ENCODE measurements at places on chromosomes 7 and 10.

DNA sequence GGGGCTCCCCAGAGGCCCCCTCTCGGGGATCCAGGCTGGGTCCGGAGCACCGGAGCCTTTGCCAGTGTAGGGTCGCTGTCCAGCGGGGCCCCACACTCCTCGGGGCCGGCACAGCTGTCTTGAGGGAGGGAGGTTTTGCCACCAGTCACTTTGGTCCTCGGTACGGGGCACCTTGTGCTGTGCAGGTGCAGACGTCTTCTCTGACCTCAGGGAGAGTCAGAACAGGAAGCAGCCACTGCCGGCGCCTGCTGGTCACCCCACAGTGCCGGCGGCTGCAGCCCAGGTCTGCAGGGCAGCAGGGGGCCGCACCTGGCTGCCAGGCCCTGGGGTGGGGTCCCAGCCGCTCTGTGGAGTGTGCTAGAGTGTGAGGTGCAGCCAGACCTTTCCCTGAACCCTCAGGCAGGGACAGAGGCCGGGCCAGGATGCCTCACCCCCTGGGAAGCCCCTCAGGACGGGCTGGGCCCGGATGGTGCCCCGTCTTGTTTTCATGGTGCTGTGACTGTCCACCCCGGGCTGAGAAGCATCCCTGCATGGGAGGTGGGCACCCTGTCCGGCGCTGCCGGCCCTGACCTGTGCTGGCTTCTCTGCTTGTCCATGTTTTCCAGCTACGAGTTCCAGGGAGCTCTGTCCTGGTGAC is 8.2 kb downstream of the MAFK start:
- DNase-seq: no peak

DNA sequence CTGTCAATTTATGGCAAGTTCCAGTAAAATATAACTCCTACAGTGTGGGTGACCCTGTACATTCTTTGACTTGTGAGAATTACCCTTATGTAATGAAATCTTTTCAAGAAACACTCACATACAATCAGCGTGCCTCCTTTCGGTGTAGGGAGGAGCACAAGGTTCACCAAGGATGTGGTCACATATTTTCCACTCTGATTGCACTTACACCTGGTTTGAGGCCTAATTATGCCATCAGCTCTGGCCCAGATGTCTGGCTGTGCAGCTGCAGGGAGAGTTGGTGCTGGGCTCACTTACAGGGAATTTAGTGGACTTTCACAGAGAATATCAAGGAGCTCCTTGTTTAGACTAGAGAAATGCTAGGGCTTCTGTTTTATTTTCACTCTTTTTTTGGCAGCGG is 146.0 kb upstream of the STEAP4 start:
- DNase-seq: no peak

DNA sequence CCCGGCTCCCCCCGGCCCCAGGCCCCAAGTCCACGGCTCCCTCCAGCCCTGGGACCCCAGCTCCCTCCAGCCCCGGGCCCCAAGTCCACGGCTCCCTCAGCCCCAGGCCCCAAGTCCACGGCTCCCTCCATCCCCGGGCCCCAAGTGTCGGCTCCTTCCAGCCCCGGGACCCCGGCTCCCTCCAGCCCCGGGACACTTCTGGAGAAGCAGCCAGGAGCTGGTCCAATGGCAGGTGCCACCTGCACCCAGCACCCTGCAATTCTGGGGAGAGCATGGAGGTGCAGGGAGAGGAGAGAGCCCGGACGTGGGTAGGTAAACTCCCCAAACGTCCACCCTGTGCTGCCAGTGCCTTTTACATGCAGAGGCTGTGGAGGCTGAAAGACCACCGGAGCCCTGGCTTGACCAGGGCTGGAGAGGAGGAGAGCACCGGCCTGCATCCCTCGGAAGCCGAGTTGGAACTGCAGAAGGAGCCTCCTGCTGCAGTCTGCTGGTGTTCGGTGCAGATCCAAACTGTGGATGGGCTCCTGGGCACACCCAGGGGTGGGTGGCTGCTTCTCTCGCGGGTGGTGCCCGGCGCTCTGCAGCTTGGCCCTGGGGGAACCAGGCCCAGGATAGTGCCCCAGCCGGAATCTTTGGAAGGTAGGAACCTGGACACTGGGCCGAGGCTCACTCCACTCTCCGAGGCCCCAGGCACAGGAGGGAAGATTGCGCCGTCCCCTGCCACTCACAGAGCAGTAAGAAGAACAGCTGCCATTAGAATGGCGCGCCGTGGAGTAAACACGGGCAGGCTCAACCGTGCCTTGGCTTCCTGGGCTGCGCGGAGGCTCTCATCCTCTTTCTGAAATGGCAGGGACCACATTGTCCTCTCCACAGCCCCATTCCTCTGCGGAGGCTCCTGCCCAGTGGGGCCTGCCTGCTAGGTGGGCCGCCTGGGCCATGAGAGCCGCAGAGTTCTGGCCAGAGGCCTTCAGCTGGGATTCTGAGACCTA is 14.7 kb downstream of the SHH start:
- no peak for DNase-seq

- no peak for DNase-seq
These were observed 718.9 kb downstream of the CCSER2 start for GRCh38 chr10:85047170-85047834.

GRCh38 chr10:14779001-14779651 is 4.4 kb upstream of the FAM107B start:
- DNase-seq: no peak

- DNase-seq: no peak
These were observed 509.7 kb upstream of the PODXL start for GRCh38 chr7:132065989-132066603.

DNA sequence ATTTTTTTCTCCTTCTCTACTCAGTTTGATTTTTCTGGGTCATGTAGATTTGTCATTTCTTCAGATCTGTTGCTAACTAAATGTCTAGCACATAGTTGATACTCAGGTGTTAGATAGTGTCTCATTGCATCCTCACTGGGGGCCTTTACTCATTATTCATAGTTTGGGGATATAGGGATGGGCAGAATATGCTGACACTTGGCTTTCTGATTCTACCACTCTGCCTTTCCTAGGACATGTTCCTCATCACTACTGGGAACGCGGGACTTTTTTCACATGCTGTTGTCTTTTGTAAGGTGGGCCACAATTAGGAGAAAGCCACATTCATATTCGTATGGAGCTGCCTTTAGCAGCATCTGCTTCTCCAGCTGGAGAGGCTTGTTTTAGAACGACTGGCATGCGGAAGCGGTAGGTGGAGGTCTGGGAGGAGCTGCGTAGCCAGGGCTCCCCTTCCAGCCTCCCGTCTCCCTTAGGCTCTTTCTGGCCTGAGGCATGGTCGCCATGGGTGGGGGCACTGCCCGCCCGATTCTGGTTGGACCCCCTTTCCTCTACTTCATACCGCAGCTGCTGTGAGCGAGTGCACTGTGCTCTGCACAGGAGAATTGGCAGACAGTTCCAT is 78.8 kb downstream of the SND1 start:
- no peak for DNase-seq

DNA sequence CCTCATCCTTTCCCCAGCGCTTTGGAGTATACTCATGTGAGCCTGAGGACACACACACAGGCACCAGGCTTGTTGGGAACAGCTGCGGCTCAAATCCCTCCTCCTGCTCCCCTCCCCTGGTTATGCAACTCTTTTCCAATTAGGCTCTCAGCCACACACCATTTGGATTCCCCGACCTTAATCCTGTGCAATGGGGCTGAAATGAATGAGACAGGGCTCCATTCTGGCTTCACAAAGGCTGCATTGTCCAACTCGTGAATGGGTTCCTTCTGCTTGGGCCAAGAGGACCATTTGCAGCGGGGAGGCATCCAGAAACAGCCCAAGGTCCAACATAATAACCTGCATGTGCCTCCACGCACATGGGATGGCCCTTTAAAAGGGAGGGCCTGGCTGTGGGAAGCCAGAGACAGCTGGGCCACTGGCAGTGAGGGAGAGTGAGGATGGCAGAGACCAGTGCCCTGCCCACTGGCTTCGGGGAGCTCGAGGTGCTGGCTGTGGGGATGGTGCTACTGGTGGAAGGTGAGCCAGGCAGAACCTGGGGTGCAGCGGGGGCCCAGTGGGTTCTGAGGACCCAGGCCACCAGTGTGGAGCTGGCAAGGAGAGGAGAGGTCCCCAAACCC is at the start of gene RGR:
RGR (plus strand) TSS at position 403 of the 620 bp plus-strand sequence; CDS start at position 441, 38 bp downstream.
- DNase-seq: no peak

- no peak for DNase-seq
These were observed 11.7 kb downstream of the MGAM2 start for GRCh38 chr7:142123184-142123583.

- DNase-seq: no peak
These were observed 81.4 kb upstream of the EEPD1 start for GRCh38 chr7:36071605-36072004.

- DNase-seq: no peak
These were observed 5.5 kb downstream of the CPA5 start for GRCh38 chr7:130349911-130350782.

DNA sequence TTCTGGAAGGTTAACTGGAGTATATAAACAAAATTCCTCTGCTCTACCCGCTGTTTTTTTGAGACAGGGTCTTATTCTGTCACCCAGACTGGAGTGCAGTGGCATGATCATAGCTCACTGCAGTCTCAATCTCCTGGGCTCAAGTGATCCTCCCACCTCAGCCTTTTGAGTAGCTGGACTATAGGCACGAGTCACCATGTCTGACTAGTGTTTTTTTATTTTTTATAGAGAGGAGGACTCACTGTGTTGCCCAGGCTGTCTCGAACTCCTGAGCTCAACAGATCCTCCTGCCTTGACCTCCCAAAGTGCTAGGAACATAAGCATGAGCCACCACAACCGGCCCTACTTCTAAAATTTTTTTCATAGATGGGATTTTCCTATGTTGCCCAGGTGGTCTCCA is 2.2 kb downstream of the RAB18 start:
- DNase-seq: no peak

DNA sequence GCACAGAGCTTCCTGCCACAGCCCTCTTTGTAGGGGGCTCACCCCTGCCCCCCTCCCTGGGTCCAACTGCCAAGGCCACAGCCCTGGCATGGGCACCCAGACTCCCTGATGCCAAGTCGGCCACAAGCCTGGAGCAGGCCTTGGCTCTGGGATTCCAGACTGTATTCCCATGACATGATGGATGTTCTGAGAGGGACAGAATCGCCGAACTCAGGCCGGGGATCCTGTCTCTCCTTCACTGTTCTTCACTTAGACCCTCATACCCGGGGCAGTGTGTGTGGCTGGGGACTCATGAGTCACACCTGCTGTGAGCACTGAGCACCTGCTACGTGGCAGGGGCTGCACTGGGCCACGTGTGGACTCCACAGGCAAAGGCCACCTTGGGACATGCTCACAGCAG is 7.9 kb downstream of the CALML5 start:
- DNase-seq: no peak

- DNase-seq: no peak
These were observed 55.0 kb downstream of the SORBS1 start for GRCh38 chr10:95506056-95506737.

GRCh38 chr7:156666368-156667109 is 26.0 kb downstream of the RNF32 start:
- no peak for DNase-seq

DNA sequence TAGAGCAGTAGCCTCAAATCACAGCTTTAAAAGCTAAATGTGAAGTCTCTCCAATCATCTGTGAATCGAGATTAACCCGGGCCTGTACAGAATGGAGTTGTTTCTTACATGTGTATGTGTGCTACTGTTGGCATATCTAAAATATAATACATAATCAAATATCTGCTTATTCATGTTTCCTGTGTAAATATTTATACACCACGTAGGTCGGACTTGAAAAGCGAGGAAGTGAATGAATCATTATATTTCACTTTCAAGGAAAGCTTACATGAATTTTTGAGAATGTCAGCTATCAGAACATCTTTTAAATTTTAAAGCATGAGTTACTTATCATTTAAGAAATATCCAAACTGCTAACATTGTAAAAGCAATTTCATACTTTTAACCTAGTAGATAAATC is 233.3 kb downstream of the SLC25A13 start:
- no peak for DNase-seq

GRCh38 chr10:16612981-16613355 is 91.3 kb upstream of the C1QL3 start:
- no peak for DNase-seq

DNA sequence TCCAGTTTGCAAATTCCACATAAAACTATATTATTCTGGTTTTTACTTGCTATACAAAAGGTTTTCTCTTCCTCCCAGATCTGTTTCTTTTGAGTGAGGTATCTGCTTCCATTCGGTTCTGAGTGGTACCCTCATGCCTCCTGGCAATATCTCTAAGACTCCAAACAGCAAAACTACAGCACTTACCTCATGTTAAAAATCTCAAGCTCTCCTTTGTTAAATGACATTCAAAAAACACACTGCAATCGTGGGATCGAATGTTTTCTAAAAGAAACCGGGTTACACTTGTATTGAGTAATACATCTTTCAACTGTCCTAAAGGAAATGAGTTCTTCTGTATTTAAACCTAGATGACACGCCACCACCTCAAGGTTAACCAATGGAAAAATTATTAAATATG is 11.1 kb downstream of the YWHAG start:
- no peak for DNase-seq

DNA sequence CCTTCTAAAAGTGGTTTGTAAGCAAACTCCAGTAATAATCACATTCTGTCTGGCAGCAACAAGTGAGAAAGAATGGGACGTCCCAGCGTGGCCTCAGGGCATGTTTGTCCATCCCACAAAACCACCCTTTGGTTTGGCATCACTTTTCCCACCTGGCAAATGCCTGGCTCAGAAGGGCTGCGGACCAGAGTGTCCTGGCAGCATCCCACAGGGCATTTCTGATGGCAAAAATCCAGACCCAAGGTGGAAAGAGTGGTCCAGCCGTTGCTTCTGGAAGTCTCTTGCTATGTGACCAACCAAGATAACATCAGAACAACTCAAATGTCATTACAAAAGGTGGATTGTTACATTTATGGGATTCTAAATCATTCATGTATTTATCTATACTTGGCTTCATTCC is 174.4 kb downstream of the CREB5 start:
- DNase-seq: no peak

DNA sequence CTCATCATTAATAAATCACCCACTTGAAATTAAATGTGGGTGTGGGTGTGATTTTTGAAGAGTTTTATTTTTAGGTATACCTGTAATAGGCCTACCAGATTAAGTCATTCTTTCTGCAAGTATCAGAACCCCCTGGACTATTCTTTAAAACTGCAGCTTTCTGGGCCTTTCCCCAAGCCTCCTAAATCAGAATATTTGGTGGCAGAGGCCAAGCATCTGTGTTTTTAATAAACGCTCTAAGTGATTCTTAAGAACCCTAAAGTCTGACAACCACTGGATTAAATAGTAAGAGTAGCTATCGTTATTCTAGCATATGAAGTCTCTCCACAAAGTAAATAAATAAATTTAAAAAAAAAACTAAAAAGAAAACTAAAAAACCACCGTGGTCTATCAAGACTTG is 703.0 kb upstream of the NRP1 start:
- DNase-seq: no peak

DNA sequence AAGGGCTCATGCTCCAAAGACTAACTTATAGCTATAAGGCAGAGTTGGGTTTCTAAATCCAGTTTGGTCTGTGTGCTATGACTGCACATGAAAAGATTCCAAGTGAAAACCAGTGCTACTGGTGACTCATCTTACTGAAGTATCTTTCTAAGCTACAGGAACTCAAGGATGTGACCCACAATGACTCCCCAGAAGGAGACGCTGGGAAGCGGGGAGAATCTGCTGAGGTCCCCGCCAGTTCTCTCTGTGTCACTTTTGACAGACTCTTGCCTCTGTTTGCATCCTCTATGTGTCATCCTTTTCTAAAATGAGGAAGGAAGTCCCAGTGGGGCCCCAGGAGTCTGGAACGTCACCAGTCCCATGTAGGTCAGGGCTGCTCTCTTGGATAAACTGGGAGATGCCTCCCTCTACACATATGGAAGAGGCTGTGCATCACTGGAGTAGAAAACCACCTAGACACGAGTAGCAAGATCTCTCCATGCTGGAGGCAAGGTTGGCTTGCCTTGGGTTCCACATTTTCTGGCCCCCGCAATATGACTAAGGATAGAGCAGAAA is 28.8 kb upstream of the GPR26 start:
- no peak for DNase-seq

Data from smooth muscle cell of the brain vasculature (primary cell).